ENCODE measurements at places on chromosomes 2 and 18.

DNA sequence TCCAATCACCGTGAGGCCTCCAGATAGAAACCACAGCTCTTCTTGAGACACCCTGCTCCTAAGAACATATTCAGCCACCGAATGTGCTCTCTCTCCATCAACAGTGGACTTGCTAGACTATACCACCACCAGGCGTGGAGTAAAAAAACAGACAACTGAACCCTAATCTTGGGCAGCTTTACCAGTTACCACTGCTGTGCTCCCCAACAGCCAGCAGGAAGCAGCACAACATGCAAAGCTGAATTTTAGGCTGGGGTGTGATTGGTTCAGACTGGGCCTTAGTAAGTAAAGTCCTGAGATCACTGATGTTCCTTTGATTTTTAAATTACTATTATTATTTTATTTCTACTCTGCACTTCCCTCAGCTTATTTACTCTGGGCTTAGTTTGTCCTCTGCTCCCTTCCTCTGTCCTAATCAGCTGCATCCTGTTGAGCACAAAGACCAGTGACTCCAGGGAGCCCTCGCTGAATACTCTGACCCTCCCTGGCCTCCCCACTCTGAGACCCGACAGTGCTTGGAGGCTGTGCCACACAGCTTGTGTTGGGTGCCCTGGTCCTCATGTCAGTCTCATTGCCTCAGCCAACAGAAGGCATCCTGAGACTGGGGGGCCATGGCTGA, 21.9 kb downstream of the MRPL35 start:
- peak; percentile 36 for DNase-seq

DNA sequence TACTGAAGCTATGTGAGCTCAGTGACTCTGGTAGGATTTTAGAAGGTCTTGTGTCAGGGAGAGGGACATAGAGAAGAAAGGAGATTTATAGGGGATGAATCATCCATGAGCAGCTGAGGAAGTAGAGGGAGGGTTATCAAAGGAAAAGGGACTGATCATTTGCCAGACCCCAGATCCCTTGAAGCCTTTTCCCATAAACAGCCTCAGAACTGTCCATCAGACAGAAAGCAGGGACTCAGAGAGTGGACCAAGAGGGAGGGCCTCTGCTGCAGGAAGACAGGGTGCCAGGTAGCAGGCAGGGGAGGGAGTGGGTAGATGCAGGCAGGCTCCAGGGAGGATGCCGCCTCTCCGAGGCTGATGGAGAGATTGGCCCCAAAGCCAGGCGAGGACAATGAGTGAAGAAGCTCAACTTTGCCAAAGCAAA, 133.9 kb downstream of the TNS1 start:
- no peak for DNase-seq

DNA sequence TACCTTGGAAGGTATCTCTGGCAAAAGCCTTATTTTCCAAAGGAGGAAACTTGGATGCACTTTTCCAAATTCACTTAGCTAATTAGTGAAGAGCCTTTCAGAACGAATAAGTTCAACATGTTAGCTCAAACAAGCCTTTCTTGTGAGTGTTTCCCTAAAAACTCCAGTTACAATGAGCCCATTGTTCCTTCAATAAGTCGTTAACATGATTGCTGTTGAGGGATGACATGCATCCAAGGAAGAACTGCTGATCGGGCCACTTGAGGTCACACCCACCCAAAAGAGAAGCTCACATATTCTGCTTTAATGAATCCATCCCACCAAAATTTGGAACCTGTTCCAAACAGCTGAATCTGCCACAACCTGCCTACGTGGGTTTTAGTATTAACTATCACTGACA, 48.1 kb upstream of the SLC35G4 start:
- DNase-seq: no peak

DNA sequence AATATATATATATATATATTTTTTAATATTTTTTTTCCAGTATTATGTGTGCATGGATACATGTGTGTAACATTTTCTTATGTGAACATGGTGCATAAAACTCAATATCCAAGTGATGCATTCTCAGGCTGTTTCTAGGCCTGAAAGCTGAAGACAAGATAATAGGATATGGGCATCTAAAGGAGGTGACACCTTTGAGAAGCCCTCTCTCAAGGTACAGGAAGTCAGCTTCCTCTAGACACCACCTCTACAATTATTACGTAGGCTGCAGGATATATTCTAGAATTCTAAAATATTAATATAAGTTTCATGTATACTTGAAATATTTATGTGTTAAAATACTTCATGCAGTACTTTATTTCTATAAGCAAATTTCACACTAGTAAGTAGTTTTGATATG, 327.5 kb downstream of the PTPRM start:
- DNase-seq: no peak

GRCh38 chr2:48474574-48475298, 55.2 kb upstream of the STON1 start:
- no peak for DNase-seq

GRCh38 chr2:18435426-18436037, 124.9 kb downstream of the RDH14 start:
- DNase-seq: peak; percentile 36

Measured in SK-N-DZ (cell line).